ENCODE measurements at places on chromosomes 2 and 18.

DNA sequence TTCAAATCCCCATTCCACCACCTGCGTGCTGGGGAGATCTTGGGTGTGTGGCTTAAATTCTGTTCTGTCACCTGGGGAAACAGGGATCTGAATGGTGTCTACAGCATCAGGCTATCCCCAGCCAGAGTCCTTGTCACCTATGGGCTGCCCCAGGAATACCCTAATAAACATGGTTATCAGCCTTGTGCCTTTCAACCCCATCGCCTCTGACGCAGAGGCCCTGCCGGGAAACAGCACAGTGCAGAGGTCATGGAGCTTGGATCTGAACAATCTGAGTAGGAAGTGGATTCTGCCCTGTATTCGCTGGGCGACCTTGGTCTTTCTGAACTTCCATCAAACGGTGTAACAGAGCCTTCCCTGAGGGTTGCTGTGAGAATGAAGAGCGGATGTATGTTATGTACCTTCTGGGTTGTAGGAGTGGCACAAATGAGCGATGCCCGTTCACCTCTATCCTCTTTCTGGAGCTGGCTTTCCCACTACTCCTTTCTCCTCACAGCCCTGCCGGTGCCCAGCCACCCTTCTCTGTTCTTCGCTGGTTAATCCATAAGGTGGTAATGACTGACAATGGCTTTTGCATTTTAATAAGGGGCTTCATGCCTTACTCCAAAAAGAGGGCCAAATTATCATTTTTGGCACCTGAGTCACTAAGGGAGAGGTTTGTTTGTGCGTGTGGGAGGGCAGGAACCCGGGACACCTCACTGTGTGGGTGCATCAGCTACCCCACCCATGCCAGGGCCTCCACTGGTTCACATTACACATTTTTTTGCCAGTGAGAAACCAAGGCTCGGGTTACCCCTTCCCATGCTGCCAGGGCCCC lies 256.5 kb downstream of the MYCN start:
- DNase-seq: no peak

GRCh38 chr2:226913641-226914040 lies 77.8 kb downstream of the RHBDD1 start:
- DNase-seq: no peak

- no peak for DNase-seq
Observed at GRCh38 chr2:122535960-122536505, 780.6 kb downstream of the TSN start.

- no peak for DNase-seq
Observed at GRCh38 chr2:237217995-237218616, 132.4 kb downstream of the COPS8 start.

DNA sequence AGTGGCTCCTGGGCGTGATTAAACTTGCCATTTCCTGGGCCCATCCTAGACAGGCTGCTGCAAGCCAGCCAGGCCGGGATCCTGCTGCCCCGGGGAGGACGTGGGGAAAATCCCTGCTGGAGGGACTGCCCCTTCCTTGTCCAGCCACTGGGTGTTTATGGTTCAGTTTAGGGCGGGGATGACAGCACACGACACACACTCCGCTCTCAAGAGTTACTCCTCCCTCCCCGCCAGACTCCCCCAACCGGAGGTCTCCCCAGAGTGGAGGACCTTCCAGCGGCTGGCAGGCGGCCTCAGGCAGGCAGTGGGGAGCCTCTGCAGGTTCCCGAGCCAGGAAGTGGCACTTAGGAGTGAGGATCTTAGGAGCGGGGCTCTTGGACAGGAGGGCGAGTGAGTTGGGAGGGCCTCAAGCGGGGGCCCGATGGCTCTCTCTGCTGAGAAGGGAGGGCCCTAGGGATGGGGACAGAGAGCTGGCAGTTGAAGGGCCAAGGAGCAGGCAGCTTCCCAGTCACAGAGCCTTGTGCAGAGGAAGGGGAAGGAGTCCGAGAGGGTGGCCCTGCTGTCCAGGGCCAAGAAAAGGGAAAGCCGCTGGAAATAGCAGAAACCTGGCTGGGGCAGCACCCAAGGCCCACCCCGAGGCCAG lies 5.7 kb upstream of the GPR35 start:
- DNase-seq: no peak

DNA sequence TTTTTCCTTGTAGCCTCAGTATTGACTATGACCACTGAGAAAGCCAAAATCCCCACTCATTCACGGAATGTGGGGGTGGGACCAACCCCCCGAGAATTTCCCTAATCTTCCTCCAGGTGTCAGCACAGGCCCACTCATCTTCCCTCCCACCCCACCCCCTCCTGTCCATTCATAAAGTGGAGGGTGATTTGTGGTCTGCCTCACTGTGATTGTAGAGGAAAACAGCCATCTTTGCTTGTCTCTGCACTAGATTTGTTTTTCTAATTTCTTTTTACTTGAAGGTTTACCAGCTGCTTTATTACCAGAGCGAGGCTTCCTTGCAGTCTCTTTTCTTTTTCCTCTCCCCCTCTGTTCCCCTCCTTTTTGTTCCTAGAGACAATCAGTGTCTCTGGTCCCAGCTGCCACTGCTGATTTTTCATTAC lies 171.8 kb downstream of the ICOS start:
- no peak for DNase-seq

GRCh38 chr18:60722742-60723141 lies 350.2 kb upstream of the MC4R start:
- no peak for DNase-seq

Measured in DMS 273 treated with DMSO at 0.1 percent for 48 hours (cell line).